ENCODE measurements at places on chromosomes 4 and X. TPM values are rescaled to one million over a fixed set of nuclear protein-coding genes. Genes with fewer than 3 reads are reported as not detected.

Gene USP17L19
- not detected for total RNA-seq

Gene SSX2
- total RNA-seq, result not detected

Gene IL1RAPL2
- not detected for total RNA-seq

GRCh38 chrX:28177202-28177601 lies 196.0 kb upstream of the DCAF8L1 start:
- no peak for DNase-seq

DNA sequence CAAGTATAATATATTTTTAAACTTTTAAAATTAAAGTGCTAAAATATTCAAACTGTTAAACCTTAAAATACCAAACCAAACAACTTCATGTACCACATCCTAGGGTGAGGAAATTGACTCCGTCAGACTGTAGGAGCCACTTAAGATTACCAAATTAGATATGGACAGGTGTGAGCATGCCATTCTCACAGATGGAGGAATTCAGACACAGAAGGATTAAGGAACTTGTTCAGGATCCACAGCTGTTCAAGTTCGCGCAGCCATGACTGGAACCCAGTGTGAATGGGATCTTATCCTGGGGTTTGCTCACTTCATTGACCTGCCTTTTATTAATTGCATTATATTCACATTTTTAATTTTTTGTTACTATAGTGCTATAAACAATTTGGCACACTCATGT lies 224.9 kb upstream of the PCDH7 start:
- no peak for DNase-seq

Gene DCLK2
- total RNA-seq, result not detected

- no peak for DNase-seq
These were observed 580.4 kb downstream of the ANKRD50 start for GRCh38 chr4:124132161-124132560.

DNA sequence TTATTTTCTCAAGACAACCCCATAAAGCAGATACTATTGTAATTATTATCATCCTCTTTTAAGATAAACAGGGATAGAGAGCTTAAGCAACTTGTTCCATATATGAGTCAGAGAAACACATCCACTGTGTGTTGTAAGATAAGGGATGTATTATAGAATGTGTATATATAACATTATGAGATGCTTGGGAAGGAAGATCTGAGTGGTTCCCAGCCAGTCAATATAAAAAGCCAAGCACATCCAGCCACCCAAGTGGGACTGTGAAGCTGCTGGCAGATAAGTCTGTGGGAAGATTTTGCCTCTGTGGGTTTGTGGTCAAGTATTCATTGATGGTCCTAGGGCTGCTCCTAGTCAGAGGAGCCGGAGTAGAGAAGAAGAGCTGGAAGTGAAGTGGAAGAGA lies 16.5 kb upstream of the BMPR1B start:
- no peak for DNase-seq

GRCh38 chr4:113901994-113902787 lies 77.3 kb downstream of the ARSJ start:
- peak; percentile 77 for DNase-seq

DNA sequence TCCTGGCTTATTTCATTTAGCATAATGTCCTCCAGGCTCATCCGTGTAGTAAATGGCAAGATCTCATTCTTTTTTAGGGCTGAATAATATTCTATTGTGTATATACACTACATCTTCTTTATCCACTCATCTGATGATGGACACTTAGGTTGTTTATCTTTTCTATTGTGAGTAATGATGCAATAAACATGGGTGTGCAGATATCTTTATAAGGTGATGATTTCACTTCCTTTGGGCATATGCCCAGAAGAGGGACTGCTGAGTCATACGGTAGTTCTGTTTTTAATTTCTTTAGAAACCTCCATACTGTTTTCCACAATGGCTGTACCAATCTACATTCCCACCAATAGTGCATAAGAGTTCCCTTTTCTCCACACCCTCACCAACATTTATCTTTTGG lies 317.6 kb upstream of the CNKSR2 start:
- DNase-seq, result no peak

DNA sequence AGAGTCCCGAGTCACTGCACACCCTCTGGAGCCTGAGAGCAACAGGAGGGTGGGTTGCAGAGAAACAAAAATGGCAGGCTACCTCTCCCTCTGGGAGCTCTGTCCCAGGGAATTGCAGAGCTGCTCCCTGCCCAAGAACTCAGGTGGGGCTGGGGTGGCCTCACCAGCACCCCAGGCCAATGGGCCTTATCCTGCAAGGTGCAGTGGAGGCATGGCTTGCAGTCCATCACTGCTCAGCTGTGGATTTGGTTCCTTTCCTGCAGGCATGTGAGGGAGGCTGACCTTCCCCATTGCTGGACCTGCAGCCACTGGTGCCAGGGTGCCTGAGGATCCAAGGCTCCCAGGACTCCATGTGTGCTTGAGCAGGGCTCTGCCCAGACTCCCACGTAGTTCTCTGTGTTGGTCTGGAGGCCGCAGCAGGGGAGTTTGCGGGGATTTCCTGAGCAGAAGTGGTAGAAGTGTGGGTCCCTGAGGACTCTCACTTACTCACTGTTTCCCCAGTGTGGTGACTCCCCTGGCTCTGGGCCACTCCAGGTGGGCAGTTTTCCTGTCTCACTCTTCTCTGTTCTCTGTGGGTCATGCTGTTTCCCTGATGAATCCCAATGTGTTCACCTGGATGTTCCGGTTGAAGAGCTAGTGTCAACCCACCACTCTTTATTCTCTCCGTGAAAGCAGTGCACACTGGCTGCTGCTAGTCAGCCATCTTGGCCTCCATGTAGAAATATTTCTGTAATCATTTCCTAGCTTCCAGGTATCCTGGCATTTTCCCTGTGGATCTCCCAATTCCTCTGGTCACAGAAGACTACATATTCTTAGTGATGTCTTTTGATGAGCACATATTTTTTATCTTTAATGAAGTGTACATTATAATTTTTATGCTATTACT lies 82.3 kb downstream of the ARHGAP24 start:
- DNase-seq, result no peak

Gene ETFDH
- 21.9 TPM for total RNA-seq

DNA sequence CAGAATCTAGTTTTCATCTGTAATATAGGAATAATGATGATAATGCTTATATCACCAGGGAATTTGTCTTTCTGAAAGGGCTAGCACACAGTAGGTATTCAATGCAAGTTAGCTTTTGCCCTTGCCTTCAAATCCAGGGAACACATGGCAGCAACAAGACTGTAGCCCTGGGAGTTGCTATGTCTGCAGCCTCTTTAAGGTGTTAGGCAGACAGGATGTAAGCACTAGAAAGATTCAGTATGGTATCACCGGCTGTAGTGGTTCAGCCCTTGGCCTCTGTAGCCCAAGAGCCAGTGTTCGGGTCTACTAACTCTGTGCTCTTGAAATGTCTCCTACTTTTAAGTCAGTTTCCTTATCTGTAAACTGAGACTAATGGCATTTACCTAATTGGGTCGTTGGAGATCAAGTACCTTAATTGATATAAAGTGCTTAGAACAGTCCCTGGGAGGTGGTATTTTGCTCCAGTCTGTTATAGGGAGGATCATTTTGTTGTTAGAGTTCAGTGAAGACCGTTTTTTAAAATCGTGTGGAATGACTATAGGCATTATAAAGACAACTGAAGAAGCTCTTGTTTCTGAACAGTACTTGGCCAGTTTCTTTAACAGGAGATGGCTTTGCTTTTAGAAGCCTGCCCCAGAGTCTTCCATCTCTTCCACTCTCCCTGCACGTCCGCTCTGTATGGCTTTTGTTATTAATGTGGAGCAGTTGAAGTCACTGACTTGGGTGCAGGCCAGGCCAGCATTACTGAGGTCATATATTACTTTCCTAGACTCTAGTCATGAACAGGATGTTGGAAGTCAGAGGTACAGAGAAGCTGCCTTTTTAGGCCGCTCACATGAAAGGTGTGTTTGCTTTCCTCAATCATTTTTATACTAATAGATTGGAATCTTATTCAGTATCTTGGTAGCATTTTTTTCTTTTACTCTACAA lies 44.8 kb downstream of the GAB1 start:
- no peak for DNase-seq

GRCh38 chr4:185834088-185834487 lies 22.1 kb upstream of the SORBS2 start:
- no peak for DNase-seq

DNA sequence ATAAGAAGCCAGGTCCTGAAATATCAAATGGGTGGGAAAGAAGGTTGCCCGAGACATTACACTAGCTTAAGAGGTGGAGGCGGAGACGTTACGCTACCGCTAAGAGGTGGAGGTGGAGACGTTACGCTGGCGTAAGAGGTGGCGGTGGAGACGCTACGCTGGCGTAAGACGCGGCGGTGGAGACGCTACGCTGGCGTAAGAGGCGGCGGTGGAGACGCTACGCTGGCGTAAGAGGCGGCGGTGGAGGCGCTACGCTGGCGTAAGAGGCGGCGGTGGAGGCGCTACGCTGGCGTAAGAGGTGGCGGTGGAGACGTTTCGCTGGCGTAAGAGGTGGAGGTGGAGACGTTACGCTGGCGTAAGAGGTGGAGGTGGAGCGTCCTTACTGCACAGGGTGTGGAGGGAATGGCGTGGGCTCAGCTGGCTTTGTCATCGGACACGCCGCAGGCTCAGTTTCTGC lies 12.8 kb downstream of the CYP4V2 start:
- peak; percentile 80 for DNase-seq

- DNase-seq, result no peak
These were observed 33.2 kb upstream of the MAN2B2 start for GRCh38 chr4:6541789-6542188.

Gene VCX3B
- total RNA-seq, result not detected

Gene HSFX2
- total RNA-seq, result 0.29 TPM

Gene RUFY3
- total RNA-seq, result 14.8 TPM

DNA sequence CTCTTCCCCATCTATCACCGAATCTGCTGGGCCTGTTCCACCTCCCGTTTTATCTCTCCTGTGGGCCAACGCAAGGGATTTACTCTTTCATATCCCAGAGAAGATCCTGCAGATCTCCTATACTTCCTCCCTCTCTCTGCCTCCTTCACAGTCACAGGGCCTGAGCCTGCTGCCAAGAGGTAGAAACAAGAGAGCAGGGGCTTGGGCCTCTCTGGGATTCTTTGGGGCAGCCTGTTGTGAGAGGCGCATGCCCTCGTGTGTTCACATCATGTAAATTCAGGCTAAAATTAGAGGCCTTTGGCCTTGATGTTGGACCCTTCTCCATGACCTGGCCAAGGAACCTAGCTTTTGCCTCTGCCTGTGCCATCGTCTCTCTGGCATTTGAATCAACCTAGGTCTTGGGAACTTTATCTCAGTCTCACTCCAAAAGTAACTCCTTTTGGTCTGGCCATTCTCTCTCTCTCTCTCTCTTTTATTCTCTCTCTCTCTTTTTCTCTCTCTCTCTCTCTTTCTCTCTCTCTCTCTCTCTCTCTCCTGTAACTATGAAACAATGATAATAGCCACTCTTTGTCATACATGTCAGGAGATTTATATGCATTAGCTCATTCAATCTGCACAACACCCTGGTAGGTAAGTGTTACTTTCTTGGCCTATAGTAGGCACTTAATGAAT lies 20.0 kb upstream of the EFNB1 start:
- DNase-seq, result no peak

DNA sequence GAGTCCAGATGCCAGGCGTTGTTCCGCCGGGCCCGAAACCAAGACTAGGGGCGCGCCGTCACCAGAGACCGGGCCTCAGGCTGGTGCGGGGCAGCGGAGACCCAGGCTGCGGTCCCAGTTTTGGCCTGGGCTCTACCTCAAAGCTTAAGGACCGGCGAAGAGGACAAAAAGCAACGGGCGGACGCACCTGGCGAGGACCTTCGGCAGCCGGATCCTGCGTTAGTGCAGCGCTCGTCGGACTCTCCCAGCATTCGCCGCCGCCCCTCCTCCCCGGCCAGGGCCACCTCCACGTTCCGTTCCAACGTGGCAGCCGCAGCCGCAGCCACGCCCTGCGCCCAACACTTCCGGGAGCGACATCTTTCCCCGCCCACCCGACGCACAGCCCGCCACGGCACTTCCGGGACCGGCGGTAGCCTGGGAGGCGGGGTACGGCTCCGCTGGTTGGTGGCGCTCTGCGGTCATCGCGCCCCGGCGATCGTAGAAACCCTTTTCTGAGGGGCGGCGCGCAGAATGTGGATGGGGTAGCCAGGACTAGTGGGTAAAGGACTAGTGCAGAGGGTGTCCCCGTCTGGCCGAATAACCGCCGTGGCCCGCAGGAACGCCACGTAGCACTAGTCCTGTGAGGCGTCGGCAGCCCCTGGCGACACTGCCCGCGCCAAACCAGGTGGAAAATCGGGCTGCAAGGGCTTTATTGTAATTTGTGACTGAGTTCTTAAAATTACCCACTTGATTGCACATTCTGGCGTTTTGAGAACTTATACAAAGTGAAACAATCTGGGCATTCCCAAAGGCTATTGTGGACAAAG lies at the start of gene SEC31A:
SEC31A (minus strand) TSS at position 253 of the 806 bp plus-strand sequence. CDS start 9,217 bp downstream, outside the sequence.
- peak; percentile 95 for DNase-seq

DNA sequence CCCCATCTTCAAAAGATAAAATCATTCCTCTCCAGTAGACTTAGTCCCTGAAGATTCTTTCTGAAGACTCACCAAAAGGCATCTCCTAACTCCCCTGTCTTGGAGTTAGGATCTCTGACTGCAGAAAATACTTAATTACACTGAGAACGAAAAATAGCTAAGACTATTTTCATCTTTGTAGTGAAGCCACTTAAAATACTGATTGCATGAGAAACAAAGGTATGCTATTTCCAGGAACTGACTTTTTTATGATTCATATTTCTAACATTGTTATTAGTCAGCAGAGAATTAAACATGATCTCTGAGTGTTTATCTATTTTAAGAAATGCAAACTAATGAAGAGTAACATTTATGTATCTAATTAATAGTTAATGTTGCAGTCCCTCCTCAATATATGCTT lies 71.8 kb upstream of the NR3C2 start:
- no peak for DNase-seq

GRCh38 chr4:159035570-159035969 lies 67.3 kb upstream of the RAPGEF2 start:
- no peak for DNase-seq

GRCh38 chr4:138445098-138445497 lies 202.9 kb upstream of the SLC7A11 start:
- DNase-seq, result no peak

Gene MGARP
- total RNA-seq, result not detected

DNA sequence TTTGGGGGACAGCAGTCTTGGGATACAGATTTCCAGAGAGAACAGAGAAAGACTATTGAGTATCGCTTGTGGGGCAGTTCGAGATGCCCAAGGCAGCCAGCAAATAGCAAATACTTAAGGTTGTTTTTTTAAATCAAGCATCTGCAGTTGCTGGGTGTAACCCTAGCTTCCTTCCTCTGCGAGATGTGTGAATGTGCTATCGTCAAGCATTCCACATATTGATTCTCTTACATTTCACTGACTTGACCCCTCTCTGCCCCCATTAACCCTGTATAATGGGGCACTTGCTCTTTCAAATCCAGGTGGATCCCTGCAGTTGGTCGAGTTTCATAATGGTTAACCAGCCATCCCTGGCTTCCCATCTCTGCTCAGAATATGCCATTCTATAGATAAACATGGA lies 23.5 kb downstream of the KCNE5 start:
- no peak for DNase-seq

Gene FAM9B
- total RNA-seq, result not detected

GRCh38 chr4:144634978-144635747 lies 10.8 kb upstream of the HHIP start:
- DNase-seq, result no peak

DNA sequence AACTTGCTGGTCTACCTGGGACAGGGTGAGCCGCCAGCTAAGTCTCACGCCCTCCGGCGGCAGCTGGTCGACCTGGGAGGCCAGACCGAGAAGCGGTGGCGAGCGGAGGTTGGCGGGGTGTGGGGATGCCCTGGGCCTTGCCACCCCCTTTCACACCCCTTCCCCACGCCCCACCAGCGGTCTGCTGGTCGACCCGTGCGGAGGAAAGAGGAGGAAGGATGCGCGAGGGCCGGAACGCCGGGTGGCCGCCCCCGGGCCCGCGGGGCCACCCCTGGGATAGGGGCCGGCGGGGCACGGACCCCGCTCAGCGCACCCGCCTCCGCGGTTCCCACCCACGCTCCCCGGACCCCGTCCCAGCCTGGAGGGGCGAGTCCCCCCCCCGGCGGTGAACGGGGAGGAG lies 28.3 kb upstream of the DCAF12L1 start:
- DNase-seq, result no peak

Measured in CD8-positive, alpha-beta memory T cell (primary cell).